Skeletal muscle tissue (tissue), 5 donors: ENCODE measurements at places on chromosomes 12 and 14. TPM values are rescaled to one million over a fixed set of nuclear protein-coding genes. Genes with fewer than 3 reads are reported as not detected.

DIO3 gene
- total RNA-seq = 1.0 TPM

PA2G4 gene
- 53.8 TPM for total RNA-seq

CCNB1IP1 gene
- 57.4 TPM for total RNA-seq

KRT6C gene
- not detected for total RNA-seq

ACAD10 gene
- 18.3 TPM for total RNA-seq

YEATS4 gene
- total RNA-seq = 10.4 TPM

DLGAP5 gene
- 4.2 TPM for total RNA-seq

CCDC88C gene
- 9.4 TPM for total RNA-seq

ALDH2 gene
- 5.7 TPM for total RNA-seq

PPP1R1A gene
- 6.8 TPM for total RNA-seq

TRPV4 gene
- 0.52 TPM for total RNA-seq

TTC7B gene
- total RNA-seq = 5.7 TPM

POTEM gene
- not detected for total RNA-seq

SLC7A7 gene
- 15.1 TPM for total RNA-seq

LMNTD1 gene
- 0.52 TPM for total RNA-seq

LTBP2 gene
- 12.0 TPM for total RNA-seq

CAPZA3 gene
- total RNA-seq = not detected

RIPK3 gene
- 1.6 TPM for total RNA-seq

LHX5 gene
- not detected for total RNA-seq

GXYLT1 gene
- total RNA-seq = 11.5 TPM

ATN1 gene
- total RNA-seq = 7.3 TPM

KRT77 gene
- not detected for total RNA-seq

BDKRB2 gene
- 2.6 TPM for total RNA-seq

MYO1H gene
- not detected for total RNA-seq

BRF1 gene
- total RNA-seq = 38.1 TPM

MDGA2 gene
- total RNA-seq = 2.1 TPM

TEX52 gene
- total RNA-seq = not detected

AGAP2 gene
- total RNA-seq = 2.1 TPM

FLVCR2 gene
- 7.3 TPM for total RNA-seq

CFAP54 gene
- 2.1 TPM for total RNA-seq

PMEL gene
- 0.52 TPM for total RNA-seq

PMCH gene
- not detected for total RNA-seq

NCOR2 gene
- total RNA-seq = 32.9 TPM

FSCB gene
- not detected for total RNA-seq

CCDC197 gene
- not detected for total RNA-seq
